OCI-LY7 (cell line): ENCODE measurements at places on chromosomes 3 and 15.

DNA sequence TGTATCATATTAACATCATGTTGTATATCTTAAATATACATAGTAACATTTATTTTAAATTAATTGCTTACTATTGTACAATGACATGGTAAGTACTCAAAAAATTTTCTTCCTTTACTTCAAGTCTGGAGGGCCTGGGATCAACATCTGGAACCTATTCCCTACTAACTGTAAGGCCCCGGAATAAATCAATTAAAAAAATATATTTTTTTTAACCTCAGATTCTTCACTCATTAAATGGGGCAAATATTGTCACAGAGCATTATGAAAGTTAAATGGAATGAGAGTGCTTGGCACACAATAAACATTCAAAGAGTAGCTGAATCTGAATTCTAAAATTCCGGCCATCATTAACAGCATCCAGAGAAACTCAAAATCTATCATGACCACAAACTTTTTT, 16.5 kb downstream of the GSK3B start:
- no peak for DNase-seq

DNA sequence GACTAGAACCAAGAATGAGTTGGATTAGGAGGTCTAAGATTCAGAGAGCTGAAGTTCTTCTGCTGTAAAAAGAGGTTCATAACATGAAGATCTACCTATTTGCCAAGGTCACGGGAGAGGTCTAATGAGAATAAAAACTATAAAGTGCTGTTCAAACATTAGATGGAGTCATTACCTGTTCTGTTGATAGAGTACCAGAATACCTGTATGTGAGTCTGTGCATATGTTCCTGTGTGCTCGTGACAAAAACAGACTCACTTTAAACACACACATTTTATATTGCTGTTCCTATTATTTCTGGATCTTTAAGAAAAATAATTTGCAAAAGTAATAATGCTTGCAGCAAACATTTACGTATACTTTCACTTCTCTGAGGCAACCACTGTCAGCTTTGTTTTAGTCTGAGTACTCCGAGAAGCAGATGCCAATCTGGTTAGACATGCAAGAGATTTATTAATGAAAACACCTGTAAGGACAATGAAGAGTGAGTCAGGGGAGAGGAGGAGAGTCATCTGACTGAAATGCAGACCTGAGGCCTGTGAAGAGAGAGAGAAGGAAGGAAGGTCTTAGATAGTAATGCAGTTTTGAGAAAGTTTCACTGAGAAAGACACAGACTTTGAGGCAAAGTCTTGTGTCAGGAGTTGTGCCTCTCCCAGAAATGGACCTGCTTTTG, 221.2 kb downstream of the SQOR start:
- no peak for DNase-seq

GRCh38 chr3:173253471-173253870, 112.4 kb upstream of the SPATA16 start:
- no peak for DNase-seq

DNA sequence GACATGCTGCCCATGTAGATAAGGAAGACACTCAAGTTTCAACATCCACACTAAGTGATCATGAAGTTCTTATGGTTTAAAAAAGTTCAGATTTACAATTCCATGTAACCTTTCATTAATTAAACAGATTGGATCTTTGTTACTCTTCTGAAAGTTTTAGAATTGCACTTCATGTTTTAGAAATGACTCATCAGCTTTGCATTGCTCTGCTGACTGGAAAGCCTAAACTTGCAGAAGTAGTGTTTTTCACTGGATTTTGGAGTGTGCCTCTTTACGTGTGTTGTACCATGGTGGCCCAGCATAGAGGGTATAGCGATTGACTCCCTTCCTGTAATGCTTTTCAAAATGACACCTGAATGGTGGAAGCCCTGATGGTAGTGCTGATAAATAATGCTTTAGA, 157.9 kb downstream of the BBX start:
- DNase-seq, result no peak

GRCh38 chr3:152491922-152492321, 223.2 kb downstream of the MBNL1 start:
- no peak for DNase-seq

DNA sequence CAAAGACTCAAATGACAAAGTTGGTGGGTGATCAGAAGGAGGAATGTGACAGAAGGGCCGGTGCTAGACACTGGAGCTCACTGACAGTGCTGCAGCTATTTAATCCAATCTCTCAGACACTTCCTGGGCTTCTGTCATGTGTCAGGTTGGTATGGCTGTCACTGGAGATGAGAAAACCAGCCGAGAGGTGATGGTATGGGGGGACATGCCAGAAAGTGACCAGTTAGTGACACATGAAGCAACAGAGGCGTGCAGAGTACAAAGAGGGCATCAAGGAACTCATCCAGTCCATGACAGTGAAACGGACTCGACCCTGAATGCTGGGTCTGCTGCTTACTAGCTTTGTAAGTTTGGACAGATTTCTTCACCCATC, 219.5 kb downstream of the CADPS start:
- no peak for DNase-seq

- DNase-seq, result no peak
Observed at GRCh38 chr3:177512945-177513814, 315.9 kb upstream of the TBL1XR1 start.

- DNase-seq, result no peak
Observed at GRCh38 chr15:95972041-95972553, 358.4 kb upstream of the NR2F2 start.

- DNase-seq, result no peak
Observed at GRCh38 chr15:51658664-51659063, 22.6 kb upstream of the SCG3 start.

DNA sequence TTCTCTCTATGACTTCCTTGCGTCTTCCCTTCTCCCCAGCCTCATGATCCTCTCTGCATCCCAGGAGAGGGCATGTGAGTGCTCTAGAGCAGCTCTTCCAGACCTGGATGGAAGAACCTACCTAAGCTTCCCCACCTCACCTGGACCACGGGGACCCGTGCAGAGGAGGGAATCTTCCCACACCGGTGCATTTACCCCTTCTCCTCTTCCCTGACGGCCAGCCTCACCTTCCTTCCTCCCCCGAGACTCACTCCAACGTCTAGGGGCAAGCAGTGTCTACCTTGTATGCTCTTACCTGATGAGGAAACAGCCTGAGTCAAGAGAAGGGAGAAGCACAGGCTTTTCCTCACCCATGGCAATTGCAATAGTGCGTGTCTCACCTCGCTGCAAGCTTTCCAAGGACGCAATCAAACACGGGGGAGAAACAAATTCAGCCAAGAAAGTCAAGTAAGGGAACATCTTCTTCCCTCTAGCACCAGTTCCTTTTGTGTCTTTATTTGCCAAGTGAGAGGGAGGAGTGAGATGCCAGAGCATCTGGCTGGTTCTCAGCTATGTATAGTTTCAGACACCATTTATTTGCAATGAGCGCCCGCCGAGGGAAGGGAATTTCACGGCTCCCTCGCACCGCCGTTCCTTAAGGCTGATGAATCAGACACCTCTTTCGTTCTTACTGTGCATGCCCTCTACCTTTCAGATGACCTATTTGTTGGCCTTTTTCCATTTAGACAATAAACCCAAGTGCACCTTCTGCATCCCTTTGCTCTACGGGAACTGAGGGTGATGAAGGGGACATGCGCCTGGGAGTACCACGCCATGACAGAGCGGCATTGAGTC, 1.8 kb upstream of the CCR9 start:
- DNase-seq, result no peak

DNA sequence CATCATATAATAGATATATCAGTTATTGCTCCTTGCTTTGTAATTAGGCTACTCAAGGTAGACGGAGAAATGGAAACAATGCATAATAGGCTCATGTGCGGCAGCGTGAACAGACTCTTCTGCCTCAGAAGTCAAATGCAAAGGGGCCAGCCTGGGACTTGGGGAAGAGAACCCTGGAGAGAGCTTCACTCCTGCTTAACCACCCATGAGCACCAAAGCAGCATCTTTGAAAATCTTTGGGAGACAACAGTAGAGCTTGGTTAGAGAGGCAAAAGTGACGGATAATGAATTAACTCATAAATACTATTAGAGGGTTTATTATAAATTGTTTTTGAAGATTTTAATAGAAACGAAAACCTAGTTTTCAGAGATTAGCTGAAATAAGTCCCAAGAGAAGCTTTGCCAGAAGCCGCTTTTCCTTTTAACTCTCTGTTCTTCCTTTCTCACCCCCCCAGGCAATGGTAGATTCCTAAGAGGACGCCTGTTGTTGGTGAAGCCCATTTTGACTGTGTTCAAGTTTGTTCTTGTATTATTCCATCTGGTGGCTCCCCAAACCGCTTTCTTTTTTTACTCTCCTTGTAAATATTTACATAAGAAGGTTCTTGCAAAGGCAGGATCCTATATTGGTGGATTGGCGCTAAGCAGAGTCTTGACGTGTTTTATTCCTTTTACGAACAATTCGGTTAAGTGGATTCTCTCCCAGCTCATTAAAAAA, 196.0 kb upstream of the TPRG1 start:
- no peak for DNase-seq

DNA sequence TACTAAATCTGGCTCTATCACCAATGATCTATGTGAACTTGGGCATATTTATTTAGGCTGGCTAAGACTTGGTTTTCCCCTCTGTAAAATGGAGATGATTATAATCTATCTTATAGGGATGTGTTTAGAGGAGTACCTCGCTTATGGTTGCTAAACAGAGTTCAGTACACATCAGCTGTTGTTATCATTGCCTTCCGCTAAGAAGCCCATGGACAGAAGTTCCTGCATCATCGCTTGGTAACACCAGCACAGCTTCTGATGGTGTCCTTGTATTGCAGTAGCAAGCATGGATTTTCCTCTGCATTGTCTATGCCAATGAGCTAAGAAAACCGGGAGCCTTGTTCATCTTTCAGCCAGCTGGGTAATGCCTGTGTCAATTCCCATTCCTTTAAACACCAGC, 73.1 kb upstream of the LRTM1 start:
- DNase-seq, result no peak

DNA sequence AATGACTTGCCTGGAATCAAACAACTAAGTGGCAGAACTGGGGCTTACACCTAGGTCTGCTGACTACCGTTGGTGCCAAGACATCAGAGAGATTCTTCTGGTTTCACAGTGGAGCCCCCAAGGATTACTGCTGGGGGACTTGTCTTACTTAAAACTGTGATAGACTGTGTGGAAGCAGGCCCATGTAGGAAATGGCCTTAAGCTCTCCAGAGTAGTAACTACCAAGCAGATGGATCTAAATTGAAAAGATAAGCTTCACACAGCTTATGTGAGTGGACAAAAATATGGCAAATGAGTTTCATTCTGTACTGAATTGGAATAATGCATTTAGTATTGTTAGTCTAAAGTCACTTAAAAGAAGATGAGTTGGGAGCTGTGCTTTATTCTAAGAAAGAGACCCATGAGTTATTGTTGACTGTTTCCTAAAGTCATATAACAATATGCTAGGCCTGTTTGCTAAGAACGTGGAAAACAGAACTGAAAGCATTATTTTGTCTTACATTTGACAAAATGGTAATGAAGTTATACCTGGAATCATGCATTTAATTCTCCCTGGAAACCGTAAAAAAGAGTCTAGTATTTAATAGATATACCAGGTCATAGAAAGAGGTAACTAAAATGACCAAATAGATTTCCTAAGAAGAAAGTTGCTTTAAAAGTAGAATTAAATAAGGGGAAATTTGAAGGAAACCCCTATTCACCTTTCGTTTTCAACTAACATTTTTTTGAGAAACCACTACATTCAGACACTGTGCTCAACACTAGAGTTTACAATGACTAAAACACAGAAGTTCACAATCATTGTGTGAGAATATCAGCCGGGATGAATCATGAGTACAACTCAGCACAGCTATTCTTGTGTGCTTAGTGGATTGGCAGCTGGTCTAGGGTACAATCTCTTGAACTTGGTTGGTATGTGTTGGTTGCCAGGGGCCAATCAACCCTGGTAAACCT, 13.0 kb upstream of the MAPK6 start:
- no peak for DNase-seq

DNA sequence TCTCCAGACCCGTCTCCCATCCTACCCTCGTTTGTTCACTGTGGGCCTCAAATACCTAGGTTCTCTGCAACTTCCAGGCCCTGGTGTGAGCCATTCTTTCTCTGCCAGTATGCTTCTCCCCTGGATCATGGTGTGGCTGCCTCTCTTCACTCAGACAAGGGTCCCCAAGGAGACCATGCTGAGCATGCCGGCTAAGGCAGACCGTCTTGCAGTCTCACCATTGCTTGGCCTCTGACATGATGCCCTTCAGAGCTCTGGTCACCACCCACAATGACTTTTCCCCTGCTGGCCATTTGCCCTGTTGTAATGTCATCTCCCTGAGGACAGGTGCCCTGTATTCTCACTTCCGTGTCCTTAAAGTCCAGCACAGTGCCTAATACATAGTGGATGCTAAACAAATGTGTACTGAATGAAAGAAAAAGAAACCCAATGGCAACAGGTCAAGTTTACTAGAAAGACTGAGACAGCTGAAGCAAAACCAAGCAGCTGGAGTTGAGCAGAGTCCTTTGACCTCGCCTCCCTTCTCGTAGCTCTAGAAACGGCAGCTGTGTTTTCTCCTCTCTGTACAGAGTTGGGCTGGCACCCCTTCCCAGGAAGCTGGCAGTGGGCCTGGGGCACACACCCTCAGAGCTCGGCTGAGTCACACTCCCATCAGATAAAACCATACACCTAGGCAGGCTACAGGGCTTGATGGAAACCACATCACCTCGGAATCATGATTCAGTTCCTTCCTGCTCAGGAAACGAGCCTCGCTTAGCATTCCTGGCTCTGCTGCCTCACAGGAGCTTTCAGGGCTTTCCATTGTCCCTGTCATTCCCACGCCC, 8.6 kb downstream of the TLR9 start:
- no peak for DNase-seq

- DNase-seq, result no peak
Observed at GRCh38 chr3:180875124-180875698, 37.3 kb upstream of the FXR1 start.

DNA sequence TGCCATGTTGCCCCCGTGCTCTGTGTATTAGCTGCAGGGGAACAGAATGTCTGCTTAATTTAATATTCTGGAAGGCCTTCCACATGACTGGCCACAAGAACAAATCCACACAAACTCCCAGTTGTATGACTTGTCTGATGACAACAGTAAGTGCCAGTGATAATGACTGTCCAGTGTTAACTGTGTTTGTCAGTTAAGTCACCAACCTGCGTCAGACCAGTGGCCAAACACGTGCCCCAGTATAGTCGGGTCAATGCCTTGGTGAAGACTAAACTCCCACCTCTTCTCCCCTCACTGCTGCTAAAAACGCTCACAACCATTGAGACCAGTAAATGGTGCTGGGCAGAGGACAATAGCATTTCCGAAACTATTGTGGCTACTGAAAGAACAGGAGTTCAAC, 9.8 kb upstream of the ATP13A5 start:
- DNase-seq, result no peak

GRCh38 chr15:88974392-88974791, 61.2 kb upstream of the MFGE8 start:
- DNase-seq, result no peak

DNA sequence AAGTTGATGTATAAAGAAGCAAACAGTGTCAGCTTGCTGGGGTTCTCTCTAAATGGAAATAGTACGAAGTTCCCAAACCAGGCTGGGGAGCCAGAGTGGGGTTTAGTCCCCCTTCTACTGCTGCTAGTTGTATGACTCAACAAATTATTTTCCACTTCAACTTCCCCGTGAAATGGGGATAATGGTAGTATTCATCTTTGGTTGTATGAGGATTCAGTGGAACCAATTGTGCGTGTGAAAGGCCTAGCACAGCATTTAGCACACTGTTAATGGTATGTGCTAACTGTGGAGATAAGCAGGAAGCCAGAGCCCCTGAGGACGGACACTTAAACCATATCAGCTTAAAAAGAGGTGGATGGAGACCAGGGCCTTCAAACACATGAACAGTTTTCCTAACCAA, 4.2 kb downstream of the SORD start:
- no peak for DNase-seq

GRCh38 chr15:57747206-57747896, 40.8 kb downstream of the POLR2M start:
- no peak for DNase-seq

GRCh38 chr3:5349343-5349742, 161.8 kb downstream of the EDEM1 start:
- DNase-seq, result no peak
